ENCODE measurements at places on chromosomes 13 and 19.

DNA sequence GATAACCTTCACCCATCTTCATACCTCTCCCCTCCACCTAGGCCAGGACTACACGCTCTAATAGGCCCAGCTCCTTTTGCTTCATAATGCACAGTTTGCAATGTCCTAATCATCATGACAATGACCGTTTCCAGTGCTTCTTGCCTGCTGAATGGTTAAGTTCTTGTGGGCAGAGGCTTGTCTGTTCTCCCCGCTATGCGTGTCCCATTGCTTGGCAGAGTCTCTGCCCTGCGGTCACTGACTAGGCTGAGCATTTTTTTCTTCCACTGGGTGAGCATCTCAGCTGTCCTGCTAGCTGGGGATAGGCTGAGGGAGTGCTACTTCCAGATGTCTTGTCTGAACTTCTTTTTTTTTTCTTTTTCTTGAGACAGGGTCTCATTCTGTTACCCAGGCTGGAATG, 314.7 kb downstream of the UQCRFS1 start:
- no peak for DNase-seq

DNA sequence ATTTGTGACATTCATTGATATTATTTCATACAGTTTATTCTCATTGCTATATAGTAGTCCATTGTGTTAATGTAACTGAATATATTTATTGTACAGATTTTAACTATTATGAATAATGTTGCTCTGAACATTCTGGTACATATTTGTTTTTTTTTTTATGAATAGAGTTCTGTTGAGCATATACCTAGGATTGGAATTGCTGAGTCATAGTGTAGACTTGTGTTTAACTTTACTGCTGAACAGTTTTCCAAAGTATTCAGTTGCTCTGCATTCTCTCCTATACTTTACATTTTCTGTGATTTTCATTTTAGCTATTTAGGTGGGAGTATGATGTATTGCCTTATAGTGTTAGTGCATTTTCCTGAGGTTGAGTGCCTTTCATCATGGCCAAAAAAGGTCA, 97.5 kb downstream of the MAB21L1 start:
- no peak for DNase-seq

DNA sequence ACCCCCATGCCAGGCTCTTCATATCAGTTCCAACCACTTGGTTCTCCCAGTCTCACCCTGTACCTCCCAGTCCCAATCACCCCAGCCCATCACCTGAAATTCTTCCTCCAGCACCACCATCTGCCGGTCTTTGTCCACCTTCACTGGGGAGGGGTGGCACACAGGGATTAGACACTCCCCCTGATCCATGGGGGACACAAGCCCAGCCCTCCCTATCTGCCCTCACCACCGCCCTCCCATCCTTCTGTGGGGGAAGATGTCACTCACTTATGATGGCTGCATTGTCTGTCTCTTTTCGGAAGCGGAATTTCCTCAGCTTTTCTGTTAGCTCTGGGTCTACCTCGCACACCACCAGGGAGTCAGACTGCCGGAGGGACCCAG, 685 bp downstream of the GMFG start:
- peak; percentile 24 for DNase-seq

DNA sequence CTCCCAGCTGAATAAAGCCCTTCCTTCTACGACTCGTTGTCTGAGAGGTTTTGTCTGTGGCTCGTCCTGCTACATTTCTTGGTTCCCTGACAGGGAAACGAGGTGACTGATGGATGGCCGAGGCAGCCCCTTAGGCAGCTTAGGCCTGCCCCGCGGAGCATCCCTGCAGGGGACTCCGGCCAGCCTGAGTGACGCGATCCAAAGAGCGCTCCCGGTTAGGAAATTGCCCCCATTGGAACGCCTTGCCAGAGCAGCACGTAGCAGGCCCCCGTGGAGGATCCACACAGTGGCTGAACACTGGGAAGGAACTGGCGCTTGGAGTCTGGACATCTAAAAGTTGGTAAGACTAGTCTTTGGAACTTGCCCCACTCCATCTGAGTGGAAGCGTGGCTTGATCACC, 296.8 kb upstream of the SGCG start:
- no peak for DNase-seq

DNA sequence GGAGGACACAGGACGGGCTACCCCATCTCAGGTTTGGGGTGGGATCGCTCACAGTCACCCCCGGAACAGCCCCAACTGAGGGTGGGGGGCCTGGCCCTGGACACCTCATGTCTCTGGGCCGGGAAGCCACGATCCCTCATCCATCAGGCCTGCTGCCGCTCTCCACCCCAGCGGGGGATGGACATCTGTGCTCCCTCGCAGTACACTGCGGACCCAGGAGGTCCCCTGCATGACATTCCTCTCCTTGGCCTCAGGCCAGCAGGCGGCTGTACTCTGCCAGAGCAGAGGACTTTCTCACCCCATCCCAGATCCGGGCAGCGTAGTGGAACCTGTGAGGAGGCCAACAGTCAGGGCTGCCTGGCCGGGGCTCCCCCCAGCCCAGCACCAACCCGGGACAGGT, 15.5 kb downstream of the IRGC start:
- no peak for DNase-seq

- no peak for DNase-seq
These were observed 10.7 kb downstream of the TMEM160 start for GRCh38 chr19:47037766-47038165.

DNA sequence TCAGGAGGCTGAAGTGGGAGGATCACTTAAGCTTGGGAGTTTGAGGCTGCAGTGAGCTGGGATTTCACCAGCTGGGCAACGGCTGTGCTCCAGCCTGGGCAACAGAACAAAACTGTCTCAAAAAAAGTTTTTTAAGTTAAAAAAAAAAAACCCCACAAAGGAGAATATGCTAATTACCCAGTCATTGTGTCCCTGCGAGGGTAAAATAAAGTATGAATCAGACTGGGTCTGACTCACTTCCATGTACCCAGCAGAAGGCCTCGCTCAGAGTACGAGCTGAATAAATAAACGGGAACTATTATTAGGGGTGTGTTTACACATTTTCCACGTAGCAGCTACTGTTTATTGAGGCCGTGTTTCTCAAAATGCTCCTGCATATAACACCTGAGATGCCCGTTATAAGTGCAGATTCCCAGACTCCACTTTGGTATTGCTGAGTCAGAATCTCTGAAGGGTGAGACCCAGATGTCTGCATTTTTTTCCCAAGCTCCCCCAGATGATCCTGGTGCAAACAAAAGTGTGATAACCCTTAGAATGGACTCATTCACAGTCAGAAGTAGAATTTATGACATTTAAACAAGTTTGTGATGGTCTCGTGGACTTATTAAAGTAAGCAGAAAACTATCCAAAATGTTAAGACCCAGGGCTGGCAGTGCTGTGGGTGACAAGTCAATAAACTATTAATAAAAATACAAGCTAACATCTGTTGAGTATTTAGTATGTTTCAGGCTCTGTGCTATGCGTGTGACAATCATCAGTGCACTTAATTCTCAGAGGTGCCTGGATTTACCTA, 28.2 kb downstream of the KCNC3 start:
- DNase-seq, result no peak

DNA sequence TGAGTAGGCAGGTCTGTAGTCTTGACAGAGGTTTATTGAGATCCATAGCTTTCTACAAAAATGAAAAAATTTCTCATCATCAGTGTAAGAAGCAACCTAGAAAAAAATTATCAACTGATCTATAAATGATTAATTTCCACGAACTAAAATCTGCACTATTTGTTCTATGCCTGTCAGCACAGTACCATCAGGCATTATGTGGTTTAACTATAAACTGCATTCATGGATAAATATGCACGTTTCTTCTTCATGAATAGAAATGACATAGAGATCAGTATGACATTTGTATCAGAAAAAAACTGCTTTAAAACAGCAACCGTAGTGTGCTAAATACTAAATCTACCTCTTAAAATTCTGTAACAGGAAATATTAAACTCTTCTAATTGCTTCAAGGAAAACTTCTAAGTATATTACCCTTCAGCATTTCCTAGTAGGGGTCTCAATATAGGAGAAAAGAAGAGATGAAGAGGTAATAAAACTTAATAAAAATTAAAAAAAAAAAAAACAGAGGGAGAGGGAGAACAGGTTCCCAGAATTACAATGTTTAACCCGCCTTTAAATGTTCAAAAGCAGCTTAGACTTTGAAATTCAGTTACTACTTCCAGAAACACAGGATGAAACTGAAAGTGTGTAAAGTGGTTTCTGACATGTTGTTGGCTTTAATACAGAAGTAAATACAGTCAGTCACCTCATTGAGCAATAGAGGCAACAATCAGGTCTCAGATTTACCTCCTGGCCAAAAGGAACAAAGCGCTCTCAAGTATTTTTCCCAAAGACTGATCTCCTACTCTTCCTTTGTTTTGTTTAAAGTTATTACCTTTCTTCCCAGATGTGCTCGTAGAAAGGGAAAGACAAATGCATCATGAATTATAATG, 144.4 kb downstream of the DIAPH3 start:
- DNase-seq, result no peak

- no peak for DNase-seq
These were observed 45.8 kb downstream of the RUBCNL start for GRCh38 chr13:46341112-46341711.

- no peak for DNase-seq
These were observed 924 bp downstream of the TNFSF13B start for GRCh38 chr13:108270442-108270841.

GRCh38 chr13:110371550-110372465, 64.7 kb downstream of the COL4A2 start:
- no peak for DNase-seq

- DNase-seq, result peak; percentile 42
These were observed 1.9 kb downstream of the SULT2B1 start for GRCh38 chr19:48553676-48554384.

GRCh38 chr19:56107626-56108351, 13.3 kb downstream of the ZNF787 start:
- no peak for DNase-seq

- no peak for DNase-seq
These were observed 168.7 kb downstream of the KDM4B start for GRCh38 chr19:5137571-5138124.

- no peak for DNase-seq
These were observed 2.0 kb downstream of the RAB8A start for GRCh38 chr19:16113727-16114126.
